GM19239 (cell line): ENCODE measurements at places on chromosomes 5 and 9.

GRCh38 chr9:93216073-93216365 is 32.1 kb downstream of the WNK2 start:
- DNase-seq, result no peak

DNA sequence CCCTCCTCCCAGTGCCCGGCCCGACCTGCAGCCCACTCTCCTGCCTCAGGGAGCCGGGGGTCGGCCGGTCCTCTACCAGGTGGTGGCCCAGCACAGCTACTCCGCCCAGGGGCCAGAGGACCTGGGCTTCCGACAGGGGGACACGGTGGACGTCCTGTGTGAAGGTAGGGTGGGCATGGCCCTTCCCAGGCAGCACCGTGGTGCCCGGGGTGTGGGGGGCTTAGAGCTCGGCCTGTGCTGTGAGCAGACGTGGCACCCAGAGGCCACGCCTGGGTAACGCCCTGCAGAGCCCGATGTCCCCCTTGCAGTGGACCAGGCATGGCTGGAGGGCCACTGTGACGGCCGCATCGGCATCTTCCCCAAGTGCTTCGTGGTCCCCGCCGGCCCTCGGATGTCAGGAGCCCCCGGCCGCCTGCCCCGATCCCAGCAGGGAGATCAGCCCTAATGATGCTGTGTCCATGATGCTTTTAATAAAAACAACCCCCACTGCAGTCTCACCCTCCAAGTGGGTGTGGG is 7.2 kb downstream of the ENTPD8 start:
- DNase-seq, result no peak

- DNase-seq, result no peak
These were observed 201.9 kb downstream of the ARHGAP26 start for GRCh38 chr5:142972064-142972570.

GRCh38 chr5:31581498-31582099 is 49.5 kb downstream of the C5orf22 start:
- DNase-seq, result no peak

DNA sequence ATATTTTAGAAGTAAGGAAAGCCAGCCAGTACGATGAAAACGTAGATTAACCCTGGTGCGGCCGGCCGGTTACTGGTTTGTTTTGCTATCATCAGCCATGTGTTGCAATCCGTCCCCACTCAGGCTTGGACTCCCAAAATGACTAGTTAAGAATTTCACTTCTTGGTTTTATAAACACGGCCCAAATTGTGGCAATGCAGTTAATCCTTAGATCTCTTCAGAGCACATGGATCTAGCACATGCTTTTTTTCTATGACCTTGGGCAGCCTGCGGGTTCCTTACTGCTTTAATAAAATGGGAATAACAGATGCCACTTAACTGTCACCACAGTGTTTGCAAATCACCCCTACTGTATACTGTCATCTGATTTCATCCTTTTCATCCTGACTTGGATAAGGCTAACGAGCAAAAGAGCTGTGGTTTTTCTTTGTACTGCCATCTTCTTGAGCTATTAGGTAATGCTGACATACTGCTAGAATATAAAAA is 1.5 kb downstream of the NDFIP1 start:
- DNase-seq, result no peak

DNA sequence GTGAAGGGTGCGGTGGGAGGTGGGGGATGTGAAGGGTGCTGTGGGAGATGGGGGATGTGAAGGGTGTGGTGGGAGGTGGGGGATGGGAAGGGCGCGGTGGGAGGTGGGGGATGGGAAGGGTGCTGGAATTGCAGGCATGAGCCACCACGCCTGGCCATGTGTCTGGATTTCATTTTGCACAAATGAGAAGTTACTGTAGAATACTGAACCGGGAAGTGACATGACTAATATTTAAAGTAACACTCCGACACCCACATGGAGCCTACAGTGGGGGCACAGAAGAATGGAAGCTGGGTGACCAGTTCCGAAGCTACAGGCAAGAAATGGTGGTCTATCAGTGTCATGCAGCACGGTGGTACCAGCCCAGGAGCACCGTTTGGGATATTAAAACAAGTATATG is 69.9 kb upstream of the SPTLC1 start:
- no peak for DNase-seq

GRCh38 chr9:72263572-72263971 is 101.4 kb downstream of the ZFAND5 start:
- DNase-seq, result no peak

GRCh38 chr9:136229096-136230065 is 16.2 kb downstream of the QSOX2 start:
- DNase-seq, result no peak

DNA sequence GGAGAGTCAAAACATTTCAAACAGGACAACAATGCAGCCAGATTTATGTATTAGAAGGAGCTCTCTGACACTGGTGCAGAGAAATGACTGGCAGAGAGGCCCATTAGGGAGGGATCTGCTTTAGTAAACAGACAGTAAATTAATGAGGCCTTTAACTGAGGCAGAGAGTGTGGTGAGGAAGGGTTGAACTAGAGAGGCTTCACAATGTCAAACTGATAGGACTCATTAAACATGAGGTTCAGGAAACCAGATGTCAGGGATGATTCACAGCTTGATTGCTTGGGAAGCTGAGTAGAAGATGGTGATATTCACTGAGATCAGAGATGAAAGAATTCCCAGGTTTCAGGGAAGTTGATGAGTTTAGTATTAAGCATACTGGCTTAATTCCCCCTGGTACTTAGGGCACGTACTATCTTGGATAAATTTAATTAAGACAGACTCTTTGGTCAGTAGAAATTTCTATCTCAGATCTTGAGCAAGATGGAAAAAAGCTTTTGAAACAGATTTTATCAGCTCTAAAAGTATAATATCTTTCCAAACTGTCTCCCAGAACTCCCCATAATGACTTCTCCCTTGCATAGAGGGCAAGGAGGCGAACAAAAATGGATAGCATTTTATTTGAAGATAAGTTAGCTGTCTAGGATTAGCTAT is 8.6 kb upstream of the MUSK start:
- no peak for DNase-seq

- DNase-seq, result no peak
These were observed 279.6 kb upstream of the GRAMD2B start for GRCh38 chr5:126143622-126144021.

DNA sequence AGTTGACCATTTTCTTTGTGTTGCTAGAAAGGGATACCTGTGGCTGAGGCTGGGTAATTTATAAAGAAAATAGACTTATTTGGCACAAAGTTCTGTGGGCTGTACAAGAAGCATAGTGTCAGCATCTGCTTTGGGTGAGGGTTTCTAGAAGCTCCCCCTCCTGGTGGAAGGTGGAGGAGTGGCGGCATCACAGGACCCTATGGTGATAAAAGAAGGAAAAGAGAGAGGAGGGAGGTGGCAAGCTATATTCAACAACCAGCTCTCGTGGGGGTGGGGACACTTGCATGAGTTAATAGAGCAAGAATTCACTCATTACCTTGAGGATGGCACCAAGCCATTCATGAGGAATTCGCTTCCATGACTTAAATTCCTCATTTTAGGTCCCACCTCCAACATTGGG is 2041.4 kb upstream of the CDH9 start:
- DNase-seq, result no peak

DNA sequence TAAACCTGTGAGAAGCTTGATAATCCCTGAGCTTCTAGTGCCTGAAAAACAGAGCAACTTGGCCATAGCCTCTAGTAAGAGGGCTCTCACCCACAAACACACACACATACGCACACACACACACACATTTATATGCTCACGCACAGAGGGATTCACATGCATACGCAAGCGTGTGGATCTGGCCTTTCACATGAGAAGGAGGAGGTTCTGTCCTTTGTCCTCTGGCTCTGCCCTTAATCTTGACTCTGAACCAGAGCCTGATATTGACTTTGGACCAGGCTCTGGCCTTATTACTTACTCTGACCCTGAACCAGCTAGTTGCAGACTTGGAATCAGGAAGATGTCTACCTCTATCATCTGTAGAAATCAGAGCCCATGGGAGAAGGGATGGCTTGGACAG is 10.0 kb upstream of the P4HA2 start:
- DNase-seq, result no peak

DNA sequence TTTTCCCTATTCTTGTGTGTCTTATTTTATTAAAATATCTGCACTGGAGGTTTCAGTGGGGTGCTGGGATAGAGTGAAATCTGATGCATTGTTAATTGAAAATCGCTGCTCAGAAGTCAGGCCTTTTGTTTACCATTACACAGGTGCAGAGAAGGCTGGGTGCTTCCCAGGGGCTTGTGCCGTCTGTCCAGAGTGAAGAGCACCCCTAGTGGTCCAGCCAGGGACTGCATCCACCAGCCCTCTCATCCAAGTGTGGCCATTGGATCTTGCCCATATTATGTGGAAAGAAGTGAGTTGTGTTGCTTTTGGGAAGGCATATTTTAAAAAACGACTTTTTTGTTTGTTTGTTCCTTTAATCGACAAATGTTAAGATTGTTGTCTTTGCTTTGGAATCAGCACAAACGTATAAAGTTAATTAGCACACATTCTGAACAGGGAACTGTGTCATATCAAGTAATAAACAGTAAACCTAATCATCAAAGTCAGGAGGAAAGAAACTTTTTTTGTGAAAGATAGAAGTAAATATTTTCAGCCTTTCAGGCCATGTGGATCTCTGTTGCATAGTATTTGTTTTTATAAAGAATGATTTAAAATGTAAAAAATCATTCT is 315.6 kb downstream of the MTRR start:
- DNase-seq, result peak; percentile 37

DNA sequence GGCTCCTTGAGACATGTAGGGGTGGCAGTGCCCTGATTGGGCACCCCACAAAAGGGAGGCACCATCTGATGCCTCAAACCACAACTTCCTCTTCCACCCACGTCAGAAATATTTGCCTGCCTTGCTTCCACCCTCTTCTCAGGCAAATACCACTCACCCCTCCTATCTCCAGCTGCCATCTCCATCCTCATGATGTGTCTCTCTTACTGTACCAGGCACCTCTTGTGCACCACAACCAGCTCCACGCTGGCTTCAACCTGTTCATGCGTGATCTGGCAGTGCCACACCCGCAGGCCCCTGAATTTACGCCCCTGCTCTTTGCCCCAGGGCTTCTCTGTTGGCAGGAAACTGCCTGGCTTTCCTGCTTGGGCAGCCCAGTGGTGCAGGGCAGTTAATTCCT is 87.8 kb upstream of the HSPA9 start:
- DNase-seq, result no peak

GRCh38 chr5:60597572-60598320 is 102.2 kb downstream of the DEPDC1B start:
- peak; percentile 9 for DNase-seq

DNA sequence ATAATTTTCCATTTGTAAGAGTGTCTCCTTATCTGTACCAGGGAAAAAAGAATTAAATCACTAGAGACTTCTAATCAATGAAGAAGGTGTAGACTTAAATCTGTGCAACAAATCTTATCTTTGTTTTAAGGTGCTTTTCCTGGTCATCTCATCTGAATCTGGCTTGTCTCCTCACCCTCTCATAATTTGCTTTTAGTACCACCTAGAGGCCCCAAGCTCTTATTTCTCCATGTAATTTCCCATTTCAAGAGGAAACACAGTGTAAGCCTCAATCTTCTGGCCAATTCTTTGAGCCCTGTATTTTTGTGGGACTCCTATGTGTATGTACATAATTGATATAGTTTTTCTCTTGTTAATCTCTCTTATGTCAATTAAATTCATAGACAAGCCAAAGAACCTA is 1975.3 kb upstream of the CDH6 start:
- no peak for DNase-seq

DNA sequence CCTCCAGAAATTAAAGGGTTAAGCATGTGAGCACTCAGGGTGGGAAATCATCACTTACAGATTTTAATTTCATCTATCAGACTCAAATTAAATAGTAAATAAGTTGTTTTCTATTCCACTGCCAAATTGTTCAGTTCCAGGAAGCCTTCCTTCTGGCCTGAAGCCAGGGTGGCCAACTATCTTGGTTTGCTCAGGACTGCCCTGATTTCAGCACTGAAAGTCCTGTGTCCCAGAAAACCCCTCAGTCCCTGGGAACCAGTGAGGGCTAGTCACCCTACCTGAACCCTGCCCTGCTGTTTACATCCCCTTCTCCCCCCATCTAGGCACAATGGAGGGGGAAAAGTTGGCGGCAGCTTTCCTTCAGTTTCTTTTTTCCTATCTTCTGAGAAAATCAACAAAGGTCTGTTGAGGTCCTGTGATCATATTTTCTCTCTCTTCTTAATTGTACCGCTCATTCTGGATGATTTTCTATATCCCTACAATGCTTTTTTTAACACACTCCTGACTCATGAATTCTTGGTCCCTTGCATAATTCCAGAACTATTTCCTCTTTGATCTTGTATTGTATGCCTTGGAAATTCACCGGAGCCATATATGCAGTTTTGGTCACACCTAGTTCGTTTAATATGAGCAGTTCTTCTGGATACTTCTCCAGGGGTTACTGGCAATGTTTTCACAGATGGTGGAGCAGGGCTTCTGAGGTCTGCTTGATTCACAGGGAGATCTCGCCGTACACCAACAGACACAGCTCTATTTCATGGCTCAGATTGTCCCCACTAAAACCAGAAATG is 103.8 kb downstream of the MAP1B start:
- DNase-seq, result no peak

- DNase-seq, result no peak
These were observed 50.3 kb downstream of the SEMA6A start for GRCh38 chr5:116524051-116524904.

- DNase-seq, result no peak
These were observed 34.7 kb downstream of the ERCC6L2 start for GRCh38 chr9:95910023-95910707.

DNA sequence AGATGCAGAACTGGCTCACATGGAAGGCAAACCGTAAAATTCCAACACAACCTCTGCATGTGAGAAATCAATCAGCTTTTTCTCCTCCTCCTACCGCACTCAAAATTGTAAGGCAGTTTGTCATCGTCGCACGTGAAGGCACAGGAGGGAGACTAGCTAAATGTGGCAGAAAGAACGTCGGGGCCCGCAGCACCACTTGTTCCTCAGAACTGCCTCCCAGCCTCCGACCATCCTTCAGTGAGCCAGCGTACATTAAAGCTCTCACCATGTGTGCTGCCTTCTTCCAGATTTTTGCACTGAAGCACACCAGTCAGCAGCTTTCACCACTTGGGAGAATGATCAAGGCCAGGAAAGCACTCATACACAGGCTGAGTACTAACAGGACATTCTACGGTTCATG is 105.9 kb downstream of the RFX3 start:
- no peak for DNase-seq

GRCh38 chr9:126595982-126596381 is 17.7 kb upstream of the LMX1B start:
- DNase-seq, result no peak

DNA sequence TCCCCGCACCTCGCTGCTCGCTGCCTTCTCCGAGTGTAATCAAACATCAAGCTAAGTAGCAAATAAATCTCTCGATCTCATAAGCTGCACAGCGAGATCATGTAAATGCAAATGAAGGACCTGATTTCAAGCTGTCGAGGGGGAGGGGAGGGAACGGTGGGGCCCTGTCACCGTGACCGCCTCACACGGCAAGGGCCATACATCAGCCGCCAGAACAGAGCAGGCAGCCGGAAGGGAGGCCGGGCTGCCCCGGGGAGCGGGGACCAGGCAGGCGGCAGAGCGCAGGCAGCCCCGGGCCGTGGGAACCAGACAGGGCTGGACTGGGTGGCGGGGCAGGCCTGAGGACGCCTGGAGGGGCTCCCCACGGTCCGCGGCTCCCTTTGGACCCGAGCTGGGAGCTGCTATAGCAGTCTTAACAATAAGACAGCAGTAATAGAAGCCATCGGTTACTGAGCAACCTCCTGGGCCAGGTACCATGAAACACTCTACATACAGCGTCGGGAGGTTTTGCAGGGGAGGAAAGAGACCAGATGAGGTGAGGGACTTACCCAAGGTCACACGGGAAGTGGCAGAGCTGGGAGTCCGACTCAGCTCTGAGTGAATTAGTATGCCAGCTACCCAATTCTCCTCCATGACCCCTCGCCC is 76.8 kb downstream of the CFAP77 start:
- no peak for DNase-seq
